H9 (cell line): ENCODE measurements at places on chromosomes 5 and 9. TPM values are rescaled to one million over a fixed set of nuclear protein-coding genes. Genes with fewer than 3 reads are reported as not detected.

OR2V1 gene
- total RNA-seq: not detected in 2 replicates

DUSP1 gene
- 10.9 and 11.3 TPM in 2 replicates for total RNA-seq

DNA sequence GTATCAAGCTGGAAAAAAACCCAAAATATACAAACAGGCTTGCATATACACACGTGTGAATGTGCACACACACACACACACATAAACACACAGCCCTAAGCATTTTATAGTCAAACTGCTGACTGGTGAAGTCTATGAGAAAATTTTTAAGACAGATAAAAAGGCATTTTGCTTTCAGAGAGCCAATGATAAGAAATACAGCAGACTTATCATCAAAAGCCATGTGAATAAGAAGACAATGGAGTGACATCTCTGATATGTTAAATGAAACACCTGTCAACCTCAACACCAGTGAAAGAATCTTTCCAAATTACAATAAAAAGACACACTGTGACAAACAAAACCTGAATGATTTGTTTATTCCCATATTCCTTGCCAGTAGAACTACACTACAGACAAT lies 233.3 kb downstream of the CDH9 start:
- no peak for DNase-seq

GRCh38 chr5:59143926-59144333 lies 561.1 kb downstream of the RAB3C start:
- no peak for DNase-seq

GRCh38 chr5:67659288-67659687 lies 462.7 kb upstream of the CD180 start:
- DNase-seq: no peak

GRCh38 chr5:104241046-104241445 lies 678.5 kb upstream of the NUDT12 start:
- no peak for DNase-seq

DNA sequence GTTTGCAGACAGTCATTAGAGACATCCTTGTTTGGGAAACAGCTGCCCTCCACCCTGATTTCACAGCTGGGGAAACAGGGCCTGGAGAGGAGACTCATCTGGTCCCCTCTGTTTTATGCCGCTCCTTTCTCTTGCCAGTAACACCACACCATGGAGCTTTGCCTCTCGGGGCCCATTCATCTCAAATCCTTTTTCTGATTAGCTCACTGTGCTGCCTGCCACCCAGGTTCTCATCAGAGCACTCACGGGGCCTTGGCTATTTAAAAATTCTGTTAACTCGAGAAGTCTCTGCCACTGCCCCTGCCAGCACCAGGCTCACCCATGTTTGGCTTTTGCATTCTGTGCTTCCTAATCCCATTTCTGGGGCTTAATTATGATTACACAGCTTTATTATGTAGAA lies 36.8 kb upstream of the C5orf58 start:
- DNase-seq: no peak

GRCh38 chr9:121645853-121646807 lies 5.3 kb upstream of the DAB2IP start:
- no peak for DNase-seq

DNA sequence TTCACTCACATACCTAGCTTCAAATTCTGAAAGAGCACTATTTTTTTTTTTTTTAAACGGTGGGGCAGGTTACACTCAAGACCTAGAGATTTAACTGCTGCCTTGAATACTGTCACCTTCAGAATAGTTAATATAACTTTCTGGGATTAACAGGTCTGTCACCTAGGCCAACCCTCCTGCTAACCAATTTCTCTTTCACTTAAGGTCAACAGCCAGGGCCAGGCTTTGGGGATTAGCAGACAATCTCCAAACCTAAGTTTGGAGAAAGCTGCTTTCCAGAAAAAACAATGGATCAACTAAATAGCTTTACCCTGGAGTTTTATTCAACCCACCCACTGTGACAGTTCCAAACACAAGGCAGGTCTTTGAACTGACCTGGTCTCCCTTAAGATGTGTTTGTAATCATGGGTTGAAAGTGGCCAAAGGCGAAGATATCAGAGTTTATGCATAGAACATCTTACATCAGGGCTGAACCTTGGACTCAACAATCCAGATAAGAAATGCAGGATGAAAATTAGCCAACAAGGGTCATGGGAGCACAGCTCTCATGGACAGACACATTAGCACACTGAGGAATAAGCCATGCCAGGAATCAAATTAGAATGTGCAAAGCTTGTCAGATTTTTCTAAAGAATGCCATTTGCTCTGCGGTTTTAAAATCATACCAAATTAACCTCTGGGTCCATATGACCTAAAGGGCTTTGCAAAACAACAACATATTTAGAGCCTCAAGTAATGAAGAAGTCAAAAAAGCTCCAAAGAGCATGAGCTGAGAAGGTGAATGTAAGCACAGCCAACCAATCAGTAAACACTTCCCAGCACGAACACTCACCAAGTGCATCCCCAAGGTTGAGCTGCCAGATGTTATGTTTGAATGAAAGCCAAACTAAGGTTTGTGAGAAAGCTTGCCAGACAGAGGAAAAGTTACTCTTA lies 538.5 kb upstream of the DMAC1 start:
- DNase-seq: no peak

DNA sequence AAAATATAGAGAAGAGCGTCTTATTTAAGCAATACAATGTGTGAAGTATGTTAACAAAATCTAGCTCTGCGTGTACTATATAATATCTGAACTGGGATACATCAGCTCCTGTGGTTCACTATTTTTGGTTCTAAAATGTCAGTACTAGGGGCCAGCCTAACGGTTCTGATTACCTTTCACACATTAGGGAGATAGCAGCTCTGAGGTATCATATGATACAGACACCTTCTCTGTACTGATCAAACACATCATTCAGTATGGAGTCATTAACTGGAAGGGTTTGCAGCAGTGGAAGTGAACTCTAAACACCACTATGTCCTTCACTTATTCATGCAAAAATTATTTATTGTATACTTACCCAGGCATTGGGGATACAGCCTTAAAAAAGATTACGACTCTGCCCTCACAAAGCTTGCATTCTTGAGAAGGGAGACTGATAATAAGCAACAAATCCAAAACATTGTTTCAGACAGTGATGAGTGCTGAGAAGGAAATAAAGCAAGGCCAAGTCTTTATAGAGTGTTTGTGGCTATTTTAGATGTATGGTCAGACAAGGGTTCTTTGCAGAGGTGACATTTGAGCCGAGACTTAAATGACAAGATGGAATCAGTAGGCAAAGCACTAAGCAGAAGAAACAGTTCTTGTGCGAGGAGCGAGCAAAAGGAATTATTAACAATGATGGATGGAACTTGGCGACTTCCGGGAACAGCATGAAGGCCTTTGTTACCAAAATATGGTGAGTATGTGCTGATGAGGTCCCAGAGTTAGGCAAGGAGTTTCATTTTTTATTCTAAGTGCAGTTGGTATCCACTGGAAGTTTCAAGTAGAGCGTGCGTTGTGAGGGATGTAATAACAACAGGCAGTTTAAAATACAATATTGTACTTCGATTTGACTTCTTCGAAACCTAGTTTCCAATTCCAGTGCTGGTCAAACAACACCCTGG lies 1.8 kb upstream of the LNPEP start:
- no peak for DNase-seq

DNA sequence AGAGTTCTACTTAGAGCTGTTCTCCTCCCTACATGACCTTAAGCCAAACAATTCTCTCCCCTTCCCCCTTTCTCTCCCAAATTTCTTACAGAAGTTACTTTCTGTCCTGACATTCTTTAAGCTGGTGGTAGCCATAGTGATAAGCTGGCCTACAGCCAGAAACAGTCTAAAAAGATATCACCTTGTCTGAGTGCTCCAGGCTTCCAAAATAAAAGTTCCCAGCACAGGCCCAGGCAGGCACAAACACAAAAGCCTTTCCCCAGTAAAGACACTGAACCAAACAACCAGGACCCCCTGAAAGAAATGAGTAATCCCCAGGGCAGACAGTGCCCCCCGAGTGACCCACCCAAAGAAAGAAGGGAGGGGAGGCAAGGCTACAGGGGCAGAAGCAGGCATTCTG lies 19.2 kb downstream of the SIL1 start:
- DNase-seq: no peak

DNA sequence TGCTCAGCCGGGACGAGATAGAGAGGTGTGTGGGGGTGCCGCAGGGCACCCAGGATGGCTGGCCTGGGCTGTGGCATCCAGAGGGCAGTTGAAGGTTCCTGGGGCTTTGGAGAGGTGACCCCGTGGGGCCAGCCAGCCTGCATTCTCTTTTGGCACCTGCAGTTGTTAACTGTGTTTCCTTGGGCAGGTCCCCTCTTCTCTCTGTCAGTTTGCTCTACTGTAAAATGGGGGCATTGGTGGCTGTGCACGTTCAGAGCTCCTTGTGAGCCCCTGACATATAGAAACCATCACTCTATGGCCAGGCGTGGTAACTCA lies 8.5 kb downstream of the ZDHHC12 start:
- peak; percentile 8 for DNase-seq
